T1000 (cell line): ENCODE measurements at places on chromosomes 7 and 10.

DNA sequence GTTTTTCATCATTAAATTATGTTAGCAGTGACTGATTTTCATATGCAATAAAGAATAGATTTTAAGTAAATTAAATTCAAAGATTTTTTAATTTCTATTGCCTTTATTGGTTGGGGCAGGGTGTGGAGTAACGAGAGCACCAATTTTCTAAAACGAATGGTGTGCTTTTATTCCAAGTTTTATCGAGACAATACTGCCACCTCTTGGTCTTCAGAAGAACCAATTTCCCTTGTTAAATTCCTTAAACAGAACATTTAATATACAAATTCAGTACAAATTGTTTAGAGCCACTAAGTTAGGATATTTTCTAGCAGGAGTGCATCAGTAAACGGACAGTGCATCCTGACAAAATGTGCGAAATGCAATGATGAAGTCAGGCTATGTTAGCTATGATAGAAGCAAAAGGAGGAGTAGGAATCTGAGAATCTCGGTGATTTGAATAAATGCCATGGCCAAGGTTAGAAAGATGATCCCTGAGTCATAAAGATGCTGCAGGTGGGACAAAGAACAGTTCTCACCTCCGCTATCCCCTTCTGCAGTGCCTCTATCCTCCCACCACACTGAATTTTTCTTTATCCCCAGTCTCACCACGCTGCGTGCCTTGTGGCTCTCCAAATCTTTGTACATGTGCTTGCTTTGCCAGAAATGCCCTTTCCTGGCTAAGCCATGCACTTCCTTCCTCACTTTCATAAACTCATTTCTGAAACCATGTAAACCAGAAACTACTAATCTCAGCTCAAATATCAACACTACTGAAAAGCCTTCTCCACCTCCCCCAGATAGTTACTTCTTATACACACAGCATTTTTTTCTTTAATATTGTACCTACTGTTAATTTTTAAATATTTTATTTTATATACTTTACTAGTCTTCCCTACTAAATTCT, 31.9 kb upstream of the AGBL3 start:
- no peak for DNase-seq

DNA sequence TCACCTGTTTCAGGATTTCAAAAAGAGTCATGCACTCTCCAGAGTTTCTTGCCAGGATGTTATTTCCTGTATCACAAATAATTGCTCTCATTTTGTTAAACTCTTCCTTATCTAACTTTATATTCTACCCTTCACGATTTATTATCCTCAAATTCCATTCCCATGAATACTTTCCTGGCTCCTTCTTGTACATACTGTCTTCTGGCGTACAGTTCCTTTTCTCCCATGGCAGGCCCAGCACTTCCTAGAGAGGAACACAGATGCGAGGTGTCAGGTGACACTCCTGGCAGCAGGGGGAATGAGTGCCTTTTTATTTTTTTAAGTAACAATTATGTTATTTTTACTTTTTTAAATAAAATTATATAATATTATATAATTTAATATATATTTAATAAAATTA, 411.9 kb downstream of the TFEC start:
- DNase-seq, result no peak

DNA sequence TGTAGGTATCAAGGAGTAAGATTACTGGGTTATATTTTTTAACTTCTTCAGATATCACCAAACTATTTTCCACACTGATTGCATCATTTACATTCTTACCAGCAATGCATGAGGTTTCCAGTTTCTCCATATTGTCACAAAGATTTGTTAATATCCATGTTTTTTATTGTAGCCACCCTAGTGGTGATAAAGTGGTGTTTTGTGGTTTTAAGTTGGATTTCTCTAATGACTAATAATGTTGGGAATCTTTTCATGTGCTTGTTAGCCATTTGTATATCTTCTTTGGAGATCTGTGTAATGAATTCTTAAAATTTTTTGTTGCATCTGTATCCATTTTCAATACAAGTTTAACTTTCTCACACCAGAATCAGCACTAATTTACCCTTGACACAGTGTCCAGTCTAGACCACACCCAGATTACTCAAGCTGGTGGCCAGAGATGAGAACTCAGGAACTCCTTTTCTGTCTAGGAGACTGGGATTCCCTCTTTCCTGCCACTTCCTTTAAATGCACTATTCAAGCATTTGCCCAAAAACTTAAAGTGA, 67.0 kb upstream of the PLXDC2 start:
- peak; percentile 4 for DNase-seq

GRCh38 chr7:121941830-121942229, 68.9 kb downstream of the PTPRZ1 start:
- no peak for DNase-seq

DNA sequence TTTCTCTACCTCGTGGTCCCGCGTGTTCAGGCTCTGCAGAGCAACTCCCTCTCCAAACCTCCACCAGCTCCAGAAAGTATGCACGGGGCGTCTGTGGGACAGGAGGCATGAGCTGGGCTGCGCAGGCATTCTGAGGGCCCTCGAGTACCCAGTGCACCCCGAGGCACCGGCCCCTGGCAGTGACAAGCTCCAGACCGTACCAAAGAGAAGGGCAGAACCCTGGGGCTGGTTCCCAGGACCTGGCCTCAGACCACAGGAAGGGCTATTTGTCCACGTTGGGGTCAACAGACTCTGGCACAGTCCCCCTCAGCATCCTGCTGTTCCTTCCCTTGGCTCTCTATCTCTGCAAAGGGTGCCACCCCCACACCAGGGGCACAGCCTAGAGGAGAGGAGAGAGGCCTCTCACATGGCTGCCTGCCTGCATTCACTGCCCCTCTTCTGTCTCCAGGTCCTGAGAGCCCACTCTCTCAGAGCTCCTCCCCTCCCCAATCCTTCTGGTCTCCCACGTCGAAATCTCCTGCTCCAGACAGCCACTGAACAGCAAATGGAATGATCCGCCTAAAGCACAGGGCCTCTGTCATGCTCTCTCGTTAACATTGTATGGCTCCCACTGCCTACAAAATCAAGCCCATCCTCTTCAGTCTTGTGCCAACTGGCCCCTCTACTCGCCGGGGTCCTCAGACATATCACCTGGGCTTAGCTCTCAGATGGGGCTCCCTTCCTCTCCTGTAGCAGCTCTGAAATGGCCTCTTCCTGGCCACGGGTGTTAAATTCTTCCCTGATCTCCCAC, 96.3 kb downstream of the OAT start:
- DNase-seq, result no peak
